ENCODE measurements at places on chromosomes 3 and 15.

- DNase-seq: no peak
Observed at GRCh38 chr15:85488997-85489396, 108.6 kb downstream of the AKAP13 start.

GRCh38 chr3:122233101-122233952 lies 49.9 kb downstream of the CASR start:
- no peak for DNase-seq

DNA sequence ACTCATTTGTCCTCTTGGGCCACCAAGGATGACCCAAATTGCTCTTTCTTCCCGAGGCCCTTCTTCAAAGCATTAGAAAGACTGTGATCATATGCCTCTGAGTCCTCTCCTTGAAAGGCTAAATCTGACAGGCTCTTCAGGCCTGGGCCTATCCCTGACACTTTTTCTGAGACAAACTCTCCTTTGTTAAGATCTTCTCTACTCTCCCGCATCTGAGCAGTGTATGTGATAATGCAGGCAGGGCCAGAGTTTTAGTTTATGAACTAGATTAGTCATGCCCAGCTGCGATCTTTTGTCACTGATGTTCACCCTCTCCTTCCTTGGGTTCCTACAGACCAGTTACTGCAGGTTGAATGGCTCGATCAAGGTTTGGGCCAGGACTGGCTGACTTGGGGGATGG lies 39.2 kb downstream of the MASP1 start:
- no peak for DNase-seq

- no peak for DNase-seq
Observed at GRCh38 chr3:39972508-39972907, 163.1 kb downstream of the MYRIP start.

DNA sequence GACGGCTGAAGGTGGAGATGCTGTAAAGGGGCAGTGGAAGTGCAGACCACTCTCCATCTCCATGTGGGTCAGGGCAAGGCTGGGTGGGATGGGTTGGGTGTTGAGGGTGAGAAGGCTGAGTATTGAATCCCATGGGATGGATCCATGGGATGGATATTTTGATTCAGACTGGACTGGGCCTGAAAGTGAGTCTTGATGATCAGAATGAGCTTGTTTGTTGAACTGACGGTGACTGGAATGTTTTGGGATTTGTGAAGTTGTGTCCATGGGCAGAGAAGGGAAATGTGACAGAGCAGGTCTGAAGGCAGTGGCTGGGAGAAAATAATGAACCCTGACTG lies 49.3 kb downstream of the CHST2 start:
- DNase-seq: no peak

DNA sequence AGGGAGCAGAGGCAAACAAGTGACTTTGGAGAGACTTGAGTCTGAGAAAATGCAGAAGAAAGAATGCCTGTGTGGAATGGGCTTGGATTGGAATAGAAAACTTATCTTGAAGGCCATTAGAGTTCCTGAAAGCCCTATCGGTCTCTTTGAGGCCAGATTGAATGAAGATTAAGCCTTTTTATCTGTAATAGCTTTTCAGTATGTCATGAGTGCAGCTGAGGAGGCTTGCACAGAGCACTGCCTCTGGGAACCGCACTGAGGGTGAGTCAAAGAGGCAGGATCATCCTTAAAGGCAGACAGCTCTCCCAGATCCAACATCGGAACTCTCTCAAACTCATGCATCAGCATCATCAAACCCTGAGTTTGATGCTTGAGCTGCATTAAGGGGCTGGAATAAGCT lies 515.2 kb downstream of the NTRK3 start:
- DNase-seq: no peak

- DNase-seq: no peak
Observed at GRCh38 chr3:139312959-139313358, 30.9 kb upstream of the MRPS22 start.

DNA sequence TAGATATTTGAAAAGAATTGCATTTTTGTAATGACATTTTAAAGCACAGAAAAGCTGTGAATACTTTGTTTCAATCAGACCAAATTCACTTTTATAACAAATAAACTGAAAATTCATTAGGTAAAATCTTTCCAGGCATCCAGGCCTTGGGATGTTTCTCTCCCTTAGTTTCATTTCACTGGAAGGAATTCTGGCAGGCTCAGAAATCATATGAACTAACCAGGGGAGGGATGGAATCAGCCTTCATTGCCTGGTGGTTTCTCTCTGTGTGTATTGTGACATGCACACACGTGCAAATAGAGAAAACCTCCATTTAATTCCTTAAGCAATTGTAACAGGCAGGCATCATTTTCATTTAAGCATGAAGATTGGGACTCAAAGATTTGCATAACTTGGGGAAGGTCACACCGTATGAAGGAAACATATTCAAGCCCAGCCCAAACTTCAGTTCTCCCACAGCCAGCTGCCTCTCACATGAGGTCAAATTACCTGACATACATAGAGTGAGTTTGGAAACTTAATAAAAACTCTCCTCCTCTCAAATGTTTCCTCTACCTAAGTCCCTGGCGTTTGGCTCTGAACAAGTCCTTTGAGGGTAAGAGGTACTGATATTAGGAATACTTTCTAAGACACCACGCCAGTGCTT lies 376.1 kb upstream of the MCTP2 start:
- no peak for DNase-seq

Measured in GM04504 (cell line).